Activated CD4-positive, alpha-beta memory T cell treated with anti-CD3 and anti-CD28 coated beads, Interleukin-2, amount 10 ng/mL, durations not matched to agents 7 days and 5 days (primary cell): ENCODE measurements at places on chromosomes 2 and 18. TPM values are rescaled to one million over a fixed set of nuclear protein-coding genes. Genes with fewer than 3 reads are reported as not detected.
A peak's percentile ranks its signal among the peaks of the same experiment; 100 is the strongest.

Gene GTF2A1L
- total RNA-seq = not detected

DNA sequence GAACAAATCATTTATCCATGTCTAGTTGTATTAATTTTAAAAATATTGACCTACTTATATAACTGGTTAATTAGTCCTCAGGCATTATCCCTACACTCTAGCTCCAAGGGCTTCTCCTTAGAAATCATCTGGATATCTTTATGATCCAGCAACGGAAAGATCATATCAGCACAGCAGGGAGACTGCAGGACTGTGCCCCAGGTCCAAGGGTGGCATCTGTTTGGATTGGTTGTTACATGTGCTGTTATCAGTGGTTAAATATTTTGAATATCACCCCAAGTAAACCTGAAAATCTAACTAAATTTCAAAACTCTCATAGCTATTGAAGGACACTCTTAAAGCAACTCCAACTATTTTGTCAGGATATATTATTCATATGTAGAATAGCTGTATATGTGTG lies 556.2 kb upstream of the ZEB2 start:
- DNase-seq = no peak
- no peaks in the 10 kb centered on the region for H3K4me1 ChIP-seq
- H3K4me3 ChIP-seq = no peak overlapping the region
- H3K27ac ChIP-seq = no peak overlapping the region

DNA sequence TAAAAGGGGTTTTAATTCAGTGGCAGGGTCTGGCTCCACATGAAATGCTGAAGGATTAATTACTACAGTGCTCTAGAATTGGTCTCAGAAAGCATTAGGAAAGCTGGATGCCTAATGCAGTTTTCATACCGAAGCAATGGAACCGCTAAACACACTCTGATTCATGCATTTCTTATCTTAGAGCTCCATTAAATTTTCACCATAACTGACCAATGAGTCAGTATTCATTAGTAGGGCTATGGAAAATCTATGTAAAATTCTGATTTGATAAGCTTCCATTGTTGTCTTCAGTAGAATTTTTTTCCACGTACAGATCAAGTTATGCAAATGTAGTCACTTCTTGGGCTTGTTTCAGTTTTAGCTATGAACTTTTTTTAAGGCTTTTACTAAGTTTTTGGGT lies 359.9 kb downstream of the ARHGAP15 start:
- H3K27me3 ChIP-seq = no peaks in the 10 kb centered on the region
- H3K36me3 ChIP-seq = peaks cover 54% of the 10 kb centered on the region
- no peak for DNase-seq
- no peak overlapping the region for H3K4me3 ChIP-seq

- no peak for DNase-seq
- H3K4me1 ChIP-seq = no peaks in the 10 kb centered on the region
- no peaks in the 10 kb centered on the region for H3K36me3 ChIP-seq
- H3K27ac ChIP-seq = no peak overlapping the region
- no peaks in the 10 kb centered on the region for H3K27me3 ChIP-seq
- H3K4me3 ChIP-seq = no peak overlapping the region
Observed at GRCh38 chr2:167264380-167264779, 376.1 kb downstream of the XIRP2 start.

- H3K4me1 ChIP-seq = peaks cover 72% of the 10 kb centered on the region
- no peak for DNase-seq
- H3K4me3 ChIP-seq = peak overlapping the region; percentile 93
- peak overlapping the region; percentile 32 for H3K27ac ChIP-seq
- peaks cover 31% of the 10 kb centered on the region for H3K36me3 ChIP-seq
- peaks cover 3% of the 10 kb centered on the region for H3K27me3 ChIP-seq
Observed at GRCh38 chr2:160405077-160405867, 88.3 kb downstream of the RBMS1 start.

GRCh38 chr2:129117434-129117833 lies 798.8 kb upstream of the HS6ST1 start:
- H3K4me3 ChIP-seq = no peak overlapping the region
- no peaks in the 10 kb centered on the region for H3K27me3 ChIP-seq
- no peak for DNase-seq
- H3K4me1 ChIP-seq = no peaks in the 10 kb centered on the region

- no peaks in the 10 kb centered on the region for H3K27me3 ChIP-seq
- no peak overlapping the region for H3K27ac ChIP-seq
- H3K36me3 ChIP-seq = no peaks in the 10 kb centered on the region
- DNase-seq = no peak
- H3K4me3 ChIP-seq = no peak overlapping the region
Observed at GRCh38 chr2:14828968-14829367, 196.5 kb downstream of the LRATD1 start.

Gene ELOA2
- total RNA-seq = not detected

GRCh38 chr2:119063177-119063576 lies 95.4 kb downstream of the C1QL2 start:
- no peak overlapping the region for H3K27ac ChIP-seq
- no peaks in the 10 kb centered on the region for H3K4me1 ChIP-seq
- no peak for DNase-seq
- H3K36me3 ChIP-seq = no peaks in the 10 kb centered on the region

GRCh38 chr18:75775121-75775520 lies 347.6 kb upstream of the SMIM21 start:
- no peaks in the 10 kb centered on the region for H3K4me1 ChIP-seq
- H3K27ac ChIP-seq = no peak overlapping the region
- no peak overlapping the region for H3K4me3 ChIP-seq
- no peak for DNase-seq

- peaks cover 13% of the 10 kb centered on the region for H3K36me3 ChIP-seq
- peak overlapping the region; percentile 98 for H3K27ac ChIP-seq
- peak overlapping the region; percentile 84 for H3K4me3 ChIP-seq
- DNase-seq = no peak
- peaks cover 33% of the 10 kb centered on the region for H3K4me1 ChIP-seq
Observed at GRCh38 chr18:79397247-79397829, 1.6 kb downstream of the NFATC1 start.

- H3K4me1 ChIP-seq = peaks cover 17% of the 10 kb centered on the region
- H3K36me3 ChIP-seq = peaks cover 5% of the 10 kb centered on the region
- no peak overlapping the region for H3K4me3 ChIP-seq
Observed at GRCh38 chr2:8215159-8215863, 466.5 kb upstream of the ID2 start.

DNA sequence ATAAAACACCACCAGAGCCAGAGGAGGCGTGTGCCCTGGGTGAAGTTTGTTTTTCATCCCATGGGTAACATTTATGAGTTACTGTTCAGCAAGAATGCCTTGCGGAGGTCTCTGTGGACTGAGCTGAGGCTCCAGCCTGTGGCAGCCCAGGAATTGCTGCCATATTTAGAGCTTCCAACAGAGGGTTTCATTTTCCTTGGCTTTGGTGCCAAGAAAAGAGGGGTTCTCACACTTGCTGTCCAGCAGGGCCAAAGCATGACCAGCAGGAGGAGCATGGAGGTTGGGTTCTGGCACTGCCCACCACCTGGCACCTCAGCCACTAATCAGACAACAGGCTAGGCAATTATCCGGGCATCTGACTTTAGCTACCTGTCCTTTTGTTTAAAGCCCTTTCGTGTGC lies 36.7 kb downstream of the EPAS1 start:
- no peak for DNase-seq
- peaks cover 8% of the 10 kb centered on the region for H3K27me3 ChIP-seq
- no peak overlapping the region for H3K4me3 ChIP-seq

GRCh38 chr2:69387770-69388481 lies 899 bp upstream of the GFPT1 start:
- DNase-seq = no peak
- peaks cover 36% of the 10 kb centered on the region for H3K4me1 ChIP-seq
- H3K27ac ChIP-seq = peak overlapping the region; percentile 64
- H3K27me3 ChIP-seq = no peaks in the 10 kb centered on the region

DNA sequence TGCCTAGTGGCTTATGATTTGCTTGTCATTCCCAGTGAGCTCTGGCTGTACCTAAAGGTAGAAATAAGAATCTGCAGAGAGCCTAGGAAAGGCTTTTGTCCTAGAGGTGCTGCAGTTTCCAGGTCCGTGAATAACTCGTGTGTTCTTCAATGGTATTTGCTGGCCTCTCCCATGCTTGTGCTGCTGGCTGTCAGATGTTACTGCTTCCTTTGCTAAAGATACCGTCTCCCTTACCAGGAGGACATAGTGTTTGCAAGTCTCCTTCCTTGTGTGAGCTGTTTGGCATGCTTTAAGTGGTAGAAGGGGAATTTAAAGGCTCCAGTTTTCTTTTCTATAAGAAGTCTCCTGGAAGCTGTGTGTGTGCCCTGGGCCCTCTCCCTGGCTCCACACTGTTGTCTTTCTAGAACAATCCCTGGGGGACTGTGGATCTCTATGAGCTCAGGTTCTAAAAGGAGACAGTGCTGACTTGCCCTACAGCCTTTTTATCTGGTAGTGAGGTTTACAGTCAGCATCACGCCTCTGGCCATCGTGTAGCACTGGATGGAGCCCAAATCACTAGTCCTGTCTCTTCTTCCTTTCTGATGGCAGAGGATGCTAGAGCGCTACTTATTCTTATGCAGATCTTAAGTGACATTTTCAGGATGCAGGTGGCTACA lies 65.8 kb downstream of the RNF144A start:
- H3K4me3 ChIP-seq = no peak overlapping the region
- no peak for DNase-seq
- H3K27ac ChIP-seq = no peak overlapping the region
- H3K27me3 ChIP-seq = no peaks in the 10 kb centered on the region

- no peak overlapping the region for H3K4me3 ChIP-seq
- no peak overlapping the region for H3K27ac ChIP-seq
- H3K36me3 ChIP-seq = no peaks in the 10 kb centered on the region
- H3K27me3 ChIP-seq = no peaks in the 10 kb centered on the region
- H3K4me1 ChIP-seq = peaks cover 3% of the 10 kb centered on the region
- DNase-seq = no peak
Observed at GRCh38 chr2:209579230-209579749, 155.4 kb downstream of the MAP2 start.

Gene CCBE1
- not detected for total RNA-seq

DNA sequence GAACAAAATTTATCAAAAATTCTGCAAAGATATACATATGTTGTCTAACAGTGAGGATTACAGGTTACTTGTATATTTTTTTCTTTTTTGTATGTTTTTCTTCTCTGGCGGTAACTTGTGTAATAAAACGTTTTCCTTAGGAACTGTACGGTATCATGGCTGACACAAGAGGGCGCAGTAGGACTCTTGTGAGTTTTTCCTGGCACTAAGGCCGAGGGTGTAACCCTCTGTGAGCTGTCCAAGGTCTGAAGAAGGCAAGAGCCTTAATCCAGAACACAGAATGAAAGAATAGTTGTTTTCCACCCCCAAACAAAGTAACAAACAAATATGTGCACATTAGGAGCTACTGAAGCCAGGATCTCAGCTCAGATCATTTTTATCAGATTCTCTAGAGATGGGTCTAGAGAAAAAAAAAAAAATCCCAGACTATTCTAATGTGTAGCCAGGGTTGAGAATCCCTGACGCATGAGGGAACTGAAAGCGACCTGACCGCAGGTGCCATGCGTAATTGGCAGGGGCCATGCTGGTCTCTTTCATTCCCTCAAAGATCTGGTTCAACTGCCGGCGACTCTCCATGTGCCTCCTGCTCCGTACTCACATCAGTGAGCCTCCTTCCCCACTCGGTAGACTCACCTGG lies 27.0 kb downstream of the TMEM200C start:
- no peak overlapping the region for H3K4me3 ChIP-seq
- DNase-seq = peak; percentile 22

GRCh38 chr2:136932700-136933099 lies 167.4 kb downstream of the THSD7B start:
- H3K27me3 ChIP-seq = no peaks in the 10 kb centered on the region
- no peak overlapping the region for H3K4me3 ChIP-seq
- no peak overlapping the region for H3K27ac ChIP-seq
- H3K4me1 ChIP-seq = no peaks in the 10 kb centered on the region
- DNase-seq = no peak
